ENCODE measurements at places on chromosomes 5 and 9.

GRCh38 chr5:125244531-125244930 is 498.1 kb upstream of the ZNF608 start:
- DNase-seq, result no peak

- no peak for DNase-seq
Measured at GRCh38 chr9:4678679-4679267, 596 bp upstream of the CDC37L1 start.

DNA sequence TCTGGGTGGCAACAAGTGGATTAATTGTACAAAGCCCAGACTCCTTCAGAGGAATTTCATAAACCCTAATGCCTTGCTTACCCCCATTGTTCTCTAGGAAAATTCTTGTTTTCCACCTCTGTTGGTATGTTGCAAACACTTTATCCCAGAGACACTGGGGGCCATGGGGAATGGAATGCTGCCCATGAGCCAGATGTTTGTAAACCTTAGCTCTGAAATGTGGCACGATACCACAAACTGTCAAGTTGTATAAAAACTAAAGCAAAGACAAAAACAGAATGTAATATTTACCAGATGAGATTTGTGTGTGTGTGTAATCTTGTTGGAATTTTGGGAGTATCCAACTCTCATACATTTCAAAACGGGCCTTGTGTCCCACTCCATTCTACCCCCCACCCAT is 465.0 kb downstream of the EBF1 start:
- DNase-seq, result no peak

DNA sequence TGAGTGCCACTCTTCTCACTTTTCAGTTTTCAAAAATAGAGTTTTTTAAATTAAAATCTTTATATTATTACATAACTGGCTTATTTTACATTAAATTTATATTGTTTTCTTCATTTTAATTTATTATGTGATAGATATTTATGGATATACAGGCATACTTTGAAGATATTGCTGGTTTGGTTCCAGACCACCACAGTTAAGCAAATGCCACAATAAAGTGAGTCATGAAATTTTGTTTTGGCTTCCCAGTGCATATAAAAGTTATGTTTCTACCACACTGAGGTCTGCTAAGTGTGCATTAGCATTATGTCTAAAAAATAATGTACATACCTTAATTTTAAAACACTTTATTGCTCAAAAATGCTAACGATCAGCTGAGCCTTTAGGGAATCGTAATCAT is 47.4 kb downstream of the NDUFS4 start:
- no peak for DNase-seq

DNA sequence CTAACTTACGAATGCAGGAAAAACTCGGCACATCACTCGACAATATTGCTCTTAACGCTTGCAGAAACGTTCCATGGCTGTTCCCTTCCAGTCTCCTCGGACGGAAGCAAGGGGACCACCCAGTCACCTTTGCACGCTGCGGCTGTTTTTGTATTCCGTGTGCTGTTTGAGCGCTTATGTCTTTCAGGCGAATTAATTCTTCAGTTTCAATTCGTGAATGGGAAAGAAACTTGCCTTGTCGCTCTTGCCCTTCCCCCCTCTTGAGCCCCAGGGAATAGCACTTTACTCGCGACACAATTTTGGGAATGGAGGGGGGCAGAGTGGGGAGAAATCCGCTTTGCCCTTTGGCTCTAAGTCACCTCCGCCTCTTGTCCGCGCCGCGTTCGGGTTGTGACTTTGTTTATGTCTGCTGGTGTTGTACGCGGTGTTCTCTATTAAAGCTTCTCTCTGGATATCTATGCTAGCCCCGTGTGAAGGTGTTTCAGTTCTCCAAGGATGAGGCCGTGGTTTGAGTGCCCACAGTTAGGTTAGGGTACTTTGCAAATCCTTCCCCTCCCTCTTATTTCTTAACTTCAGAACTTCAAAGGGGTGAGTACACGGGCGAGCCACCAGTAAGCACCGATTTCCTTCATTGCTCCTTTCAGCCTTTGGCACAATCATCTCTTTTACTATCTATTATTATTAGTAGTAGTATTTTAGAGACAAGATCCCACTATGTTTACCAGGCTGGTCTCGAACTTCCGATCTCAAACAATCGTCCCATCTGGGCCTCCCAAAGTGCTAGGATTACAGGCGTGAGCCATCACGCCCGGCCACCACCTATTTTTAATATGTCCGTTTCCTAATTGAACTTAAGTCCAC is 2.7 kb downstream of the FOXB2 start:
- no peak for DNase-seq

- no peak for DNase-seq
Measured at GRCh38 chr5:72480841-72481240, 26.4 kb downstream of the ZNF366 start.

GRCh38 chr5:179802950-179803562 is 3.6 kb downstream of the MGAT4B start:
- DNase-seq, result no peak

- no peak for DNase-seq
Measured at GRCh38 chr5:73446631-73447529, 1.7 kb downstream of the FOXD1 start.

- DNase-seq, result no peak
Measured at GRCh38 chr5:80141681-80142080, 106.5 kb downstream of the THBS4 start.

- DNase-seq, result no peak
Measured at GRCh38 chr5:96468956-96469355, 35.9 kb upstream of the PCSK1 start.

GRCh38 chr9:13902286-13903066 is 411.5 kb downstream of the NFIB start:
- no peak for DNase-seq

DNA sequence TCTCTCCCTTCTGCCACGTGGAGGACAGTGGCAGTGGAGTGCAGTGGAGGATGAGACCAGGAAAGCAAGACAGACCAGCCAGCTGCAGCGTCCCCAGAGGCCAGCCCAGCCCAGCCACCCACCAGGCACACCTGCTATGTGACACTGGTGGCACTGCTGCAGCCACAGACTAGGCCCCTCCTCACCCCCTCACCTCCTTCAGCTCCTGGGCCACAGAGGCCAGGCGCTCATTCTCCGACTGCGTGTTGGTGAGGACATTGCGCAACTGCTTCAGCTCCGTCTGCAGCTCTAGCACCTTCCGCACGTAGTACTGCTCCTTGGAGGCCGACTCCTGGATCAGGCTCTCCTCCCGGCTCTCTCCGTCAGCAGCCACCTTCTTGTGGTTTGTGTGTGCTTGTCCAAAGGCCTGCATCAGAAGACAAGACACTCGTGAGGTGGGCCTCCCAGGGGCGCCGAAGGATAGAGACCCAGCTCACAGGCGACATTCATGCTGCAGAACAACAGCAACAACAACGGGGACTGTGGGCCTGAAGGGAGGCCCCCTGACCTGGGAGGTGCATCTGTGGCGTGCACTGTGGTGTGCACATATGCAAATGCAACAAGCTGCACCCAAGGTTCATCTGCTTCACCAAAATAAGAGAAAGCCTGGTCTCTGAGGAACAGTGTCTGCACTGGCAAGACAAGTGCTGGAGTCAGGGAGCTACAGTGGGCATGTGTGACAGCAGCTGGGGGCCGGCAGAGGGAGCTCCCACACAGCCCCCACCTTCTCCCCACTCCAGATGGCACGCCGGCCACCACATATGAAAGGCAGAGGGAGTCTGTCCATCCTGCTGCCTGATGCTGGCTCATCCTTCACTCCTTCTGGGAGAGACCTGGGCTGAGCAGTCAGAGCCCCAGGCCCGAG is 35.5 kb downstream of the BICD2 start:
- no peak for DNase-seq

DNA sequence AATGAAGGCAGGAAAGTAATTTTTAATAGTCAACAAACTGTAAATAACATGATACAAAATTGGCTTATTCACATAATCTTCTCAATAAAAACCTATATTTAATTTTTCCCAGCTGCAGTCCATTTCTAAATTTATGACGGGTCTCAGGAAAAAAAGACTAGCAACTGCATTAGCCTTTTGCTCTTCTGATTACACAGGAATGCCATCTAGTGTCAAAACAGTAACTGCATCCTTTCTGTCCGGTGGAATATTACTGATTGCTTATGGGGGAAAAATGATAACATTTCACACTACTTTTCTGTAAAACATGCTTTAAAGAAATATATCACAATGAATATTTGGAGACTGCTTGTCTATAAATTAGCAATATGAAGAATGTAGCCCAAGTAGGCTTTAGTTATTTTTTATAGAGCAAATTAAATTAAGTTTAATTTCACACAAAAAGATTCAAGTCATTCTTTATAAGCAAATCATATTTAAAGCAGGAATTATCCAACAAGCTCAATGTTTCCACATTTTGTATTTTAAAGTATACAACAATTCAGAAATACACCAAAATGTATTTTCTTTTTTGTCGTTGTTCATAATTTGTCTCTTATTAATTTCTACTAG is 534.7 kb downstream of the CDH10 start:
- DNase-seq, result no peak

- DNase-seq, result no peak
Measured at GRCh38 chr5:43429016-43429415, 16.8 kb upstream of the CCL28 start.

Data from activated naive CD4-positive, alpha-beta T cell (primary cell).